ENCODE measurements at places on chromosomes 11 and 22.

DNA sequence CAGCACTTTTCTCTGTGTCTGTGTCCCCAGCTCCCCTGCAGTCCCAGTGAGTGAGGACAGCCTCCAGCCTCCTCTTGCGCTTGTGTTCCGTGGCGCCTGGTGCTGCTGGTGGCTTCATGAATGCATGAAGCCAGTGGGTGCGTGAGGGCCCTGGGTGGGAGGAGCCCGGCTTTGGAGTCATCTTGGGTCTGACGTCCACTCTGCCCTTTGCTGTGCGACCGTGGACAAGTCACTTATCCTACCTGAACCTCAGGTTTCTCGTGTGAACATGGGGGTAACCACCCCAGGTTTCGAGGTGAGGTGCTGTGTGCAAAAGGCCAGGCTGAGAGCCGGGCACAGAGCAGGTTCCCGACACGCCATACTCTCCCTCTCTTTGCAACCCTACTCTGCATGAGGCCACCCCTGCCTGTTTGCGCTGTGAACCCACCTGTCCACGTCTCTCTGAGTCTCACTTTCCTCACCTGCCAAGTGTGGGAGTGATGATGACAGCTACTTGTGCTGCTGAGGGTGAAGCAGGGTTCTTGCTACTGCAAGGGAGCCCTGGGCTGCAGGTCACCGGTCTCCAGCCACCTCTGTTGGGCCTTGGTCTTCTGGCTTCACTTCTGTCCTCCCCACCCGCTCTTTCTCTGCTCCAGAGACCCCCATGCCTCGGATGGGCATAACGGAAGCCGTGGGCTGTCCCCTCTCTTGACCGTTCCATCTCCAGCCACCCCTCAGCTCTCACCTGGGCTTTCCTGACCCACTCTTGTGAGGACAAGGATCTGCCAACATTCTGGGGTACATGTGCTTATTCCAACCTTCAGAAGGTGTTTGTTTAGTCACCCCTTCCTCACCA is 537.6 kb downstream of the TBC1D22A start:
- no peak for DNase-seq

DNA sequence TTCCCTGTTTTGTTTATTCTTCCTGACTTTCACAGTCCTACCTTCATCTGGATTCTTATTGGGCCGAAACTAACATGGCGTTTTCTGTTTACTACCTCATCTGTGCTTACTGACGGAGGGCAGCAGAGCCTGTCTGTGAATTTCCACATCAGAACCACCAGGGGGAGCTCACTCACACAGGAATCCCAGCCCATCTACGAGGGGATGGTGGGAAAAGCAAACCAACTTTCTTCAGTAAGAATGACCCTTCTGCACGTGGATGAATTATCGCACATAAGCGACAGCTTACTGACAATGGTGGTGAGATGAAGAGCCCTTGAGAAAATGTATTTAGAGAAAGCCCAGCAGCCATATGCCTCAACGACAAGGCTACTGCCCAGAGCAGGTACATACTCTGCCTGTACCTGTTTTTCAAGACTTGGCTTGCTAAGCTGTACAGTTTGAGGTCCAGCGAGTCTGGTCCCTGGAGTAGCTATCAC is 42.5 kb downstream of the LARGE2 start:
- DNase-seq, result peak; percentile 76

DNA sequence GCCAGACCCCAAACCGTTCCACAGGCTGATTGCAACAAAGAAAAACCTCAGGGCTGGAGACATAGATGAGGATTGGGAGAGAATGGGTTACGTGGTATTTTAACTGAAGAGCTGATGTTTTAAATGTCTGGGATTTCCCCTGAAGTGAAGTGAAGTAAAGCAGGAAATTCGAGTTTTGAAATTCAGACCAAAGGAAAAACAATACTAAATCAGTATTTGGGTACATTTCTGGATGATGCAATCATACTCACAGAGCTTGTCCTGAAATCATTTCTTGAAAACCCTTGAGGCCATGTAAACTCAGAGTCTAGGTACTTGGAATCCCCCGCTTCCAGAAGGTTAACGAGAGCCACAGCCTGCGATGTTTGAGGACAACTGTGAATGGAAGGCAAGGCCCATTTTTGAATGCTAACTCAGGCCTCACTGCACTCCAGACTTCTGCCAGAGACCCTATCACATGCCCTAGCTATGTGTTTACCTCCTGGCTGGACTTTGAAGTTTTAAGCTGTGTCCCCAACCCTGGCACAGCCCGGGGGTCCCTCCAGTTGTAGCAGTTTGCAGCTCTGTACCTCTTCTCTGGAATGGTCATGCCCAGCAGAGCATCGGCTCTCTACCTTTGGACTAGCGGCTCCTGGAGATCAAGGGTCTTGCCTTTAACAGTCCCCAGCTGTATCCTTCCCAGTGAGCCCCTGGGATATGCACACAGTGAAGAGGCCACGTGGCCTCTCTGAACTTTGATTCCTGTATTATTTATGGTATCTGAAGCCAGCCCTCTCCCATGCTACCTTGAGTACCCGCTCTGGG is 5.4 kb upstream of the FTH1 start:
- peak; percentile 66 for DNase-seq

DNA sequence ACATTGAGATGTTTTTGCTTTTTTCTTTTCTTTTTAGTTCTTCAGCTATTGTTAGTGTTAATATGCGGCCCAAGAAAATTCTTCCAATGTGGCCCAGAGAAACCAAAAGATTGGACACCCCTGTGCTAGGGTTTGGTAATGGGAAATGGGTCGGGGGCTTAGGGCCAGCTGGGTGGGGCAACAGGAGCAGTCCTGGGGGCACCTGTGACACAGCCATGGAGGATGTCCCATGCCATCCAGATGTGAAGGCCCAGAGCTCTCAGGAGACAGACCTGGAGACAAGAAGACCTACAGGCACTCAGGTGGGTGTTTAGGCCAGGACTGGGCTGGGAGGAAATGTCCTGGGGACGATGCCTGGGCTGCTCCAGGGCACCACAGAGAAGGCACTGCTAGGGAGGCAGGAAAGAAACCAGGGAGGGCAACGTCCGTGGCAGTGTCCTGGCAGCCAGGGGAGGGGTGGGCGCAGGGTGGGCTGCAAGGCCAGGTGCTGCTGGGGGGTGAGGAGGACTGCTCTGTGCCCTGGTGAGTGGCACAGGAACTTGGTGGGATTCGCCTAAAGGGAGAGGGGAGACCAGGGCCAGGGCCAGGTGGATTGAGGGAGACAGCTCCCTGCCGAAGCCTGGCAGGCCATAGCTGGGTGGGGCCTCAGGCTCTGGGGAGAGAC is 21.4 kb downstream of the RELT start:
- no peak for DNase-seq

- DNase-seq, result no peak
Observed at GRCh38 chr11:118152552-118153471, at the start of gene SCN4B. Gene SCN4B, minus strand, starts transcription at chr11:118152823. Its CDS starts 150 bp downstream, at chr11:118152673.

DNA sequence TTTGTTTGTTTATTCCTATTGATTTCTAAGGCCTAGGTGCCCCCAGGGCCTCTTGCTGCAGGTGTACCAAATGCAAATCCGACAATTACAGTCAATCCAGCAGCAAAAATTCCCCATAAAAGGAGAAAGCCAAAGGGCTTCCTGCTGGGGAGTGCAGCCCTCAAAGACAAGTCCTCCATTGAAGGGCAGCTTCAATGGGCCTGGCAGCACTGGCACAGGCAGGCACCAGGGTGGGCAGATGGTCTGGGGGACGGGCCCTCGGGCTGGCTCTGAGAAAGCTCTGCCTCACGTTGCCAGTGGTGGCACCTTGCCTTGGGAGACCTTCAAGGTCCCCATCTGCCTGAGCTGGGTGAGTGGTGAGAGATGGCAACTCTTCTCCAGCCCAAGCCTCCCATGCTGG is 128.0 kb downstream of the DSCAML1 start:
- DNase-seq, result no peak

GRCh38 chr22:21697880-21698279 is 32.1 kb downstream of the PPIL2 start:
- no peak for DNase-seq

DNA sequence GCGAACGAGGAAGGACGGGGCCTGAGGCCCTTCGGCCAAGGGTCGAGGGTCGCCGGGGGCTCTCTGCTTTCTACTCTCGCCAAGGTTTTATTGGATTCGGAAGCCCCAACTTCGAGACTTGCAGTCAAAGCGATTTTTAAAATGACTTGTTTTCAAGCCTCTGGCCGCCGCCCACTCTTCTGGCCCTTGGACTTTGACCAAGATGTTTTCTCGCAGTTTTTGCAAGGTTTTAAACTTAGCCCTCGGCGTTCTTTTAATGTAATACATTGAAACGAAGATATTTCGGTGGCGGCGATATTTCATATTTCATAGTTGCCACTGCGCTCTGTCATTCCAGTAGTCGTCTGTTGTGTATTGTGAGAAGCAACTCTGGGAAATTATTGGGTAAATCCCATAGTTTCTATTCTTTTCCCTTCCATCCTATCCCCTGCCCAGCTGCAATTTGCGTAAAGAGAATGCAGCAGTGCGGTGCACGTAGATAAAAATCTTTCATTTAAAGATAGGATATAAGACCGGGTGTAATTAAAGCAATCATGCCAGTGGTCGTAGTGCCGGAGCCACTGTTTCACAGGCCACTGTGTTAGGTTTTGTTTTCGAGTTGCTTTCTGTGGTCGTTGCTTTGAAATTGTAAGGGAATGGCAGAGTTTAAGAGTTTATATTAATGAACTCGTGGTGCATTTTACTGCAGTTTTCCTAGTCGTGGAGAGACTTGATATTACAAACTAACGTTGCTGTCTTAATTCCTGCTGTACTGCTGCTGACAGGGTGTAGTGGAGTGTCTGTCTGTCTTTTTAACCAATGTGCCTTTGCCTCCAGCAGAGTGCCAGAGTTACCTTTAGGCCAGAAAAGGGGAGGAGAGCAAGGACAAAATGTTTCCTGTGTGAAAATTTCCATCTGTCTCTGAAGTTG is 702 bp downstream of the BIRC2 start:
- peak; percentile 44 for DNase-seq

GRCh38 chr22:39381930-39382329 is 17.6 kb upstream of the TAB1 start:
- DNase-seq, result no peak

DNA sequence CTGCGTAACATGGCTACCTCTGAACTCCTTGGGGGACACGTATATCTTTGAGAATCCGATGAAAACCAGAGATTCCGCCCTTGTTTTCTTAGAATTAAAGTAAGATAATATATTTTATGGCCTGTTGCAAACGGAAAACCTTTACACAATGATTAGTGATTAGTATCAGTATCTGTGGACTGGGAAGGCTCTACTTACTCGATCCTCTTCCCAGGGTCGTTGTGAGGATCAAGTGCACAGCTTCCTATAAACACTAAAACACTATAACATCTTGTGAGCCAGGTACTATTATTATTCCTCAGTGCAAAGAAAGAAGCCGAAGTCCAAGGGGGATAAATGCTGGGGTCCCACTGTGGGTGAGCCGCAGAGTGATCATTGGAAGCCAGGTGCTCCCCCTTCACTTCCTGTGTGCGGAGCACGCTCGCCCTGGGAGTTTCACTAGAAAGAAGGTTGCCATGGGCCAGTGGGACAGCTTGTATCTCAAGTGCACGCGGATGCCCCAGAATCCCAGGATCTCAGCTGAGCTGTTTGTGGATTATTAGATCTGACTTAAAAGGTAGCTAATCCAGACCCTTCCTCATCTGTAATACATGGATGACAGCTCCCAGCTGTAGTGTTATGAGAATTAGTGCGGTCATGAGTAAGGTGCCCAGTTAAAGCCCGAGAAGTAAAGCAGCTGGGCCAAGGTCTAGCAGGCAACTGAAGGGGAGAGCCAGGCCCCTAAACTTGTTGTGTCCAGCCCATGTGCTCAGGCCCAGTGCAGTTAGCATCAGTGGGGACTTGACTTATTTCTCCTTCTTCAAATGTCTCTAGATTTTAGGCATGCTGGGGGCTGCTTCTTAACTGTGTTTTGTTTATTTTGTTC is 839 bp downstream of the CBY1 start:
- peak; percentile 69 for DNase-seq

DNA sequence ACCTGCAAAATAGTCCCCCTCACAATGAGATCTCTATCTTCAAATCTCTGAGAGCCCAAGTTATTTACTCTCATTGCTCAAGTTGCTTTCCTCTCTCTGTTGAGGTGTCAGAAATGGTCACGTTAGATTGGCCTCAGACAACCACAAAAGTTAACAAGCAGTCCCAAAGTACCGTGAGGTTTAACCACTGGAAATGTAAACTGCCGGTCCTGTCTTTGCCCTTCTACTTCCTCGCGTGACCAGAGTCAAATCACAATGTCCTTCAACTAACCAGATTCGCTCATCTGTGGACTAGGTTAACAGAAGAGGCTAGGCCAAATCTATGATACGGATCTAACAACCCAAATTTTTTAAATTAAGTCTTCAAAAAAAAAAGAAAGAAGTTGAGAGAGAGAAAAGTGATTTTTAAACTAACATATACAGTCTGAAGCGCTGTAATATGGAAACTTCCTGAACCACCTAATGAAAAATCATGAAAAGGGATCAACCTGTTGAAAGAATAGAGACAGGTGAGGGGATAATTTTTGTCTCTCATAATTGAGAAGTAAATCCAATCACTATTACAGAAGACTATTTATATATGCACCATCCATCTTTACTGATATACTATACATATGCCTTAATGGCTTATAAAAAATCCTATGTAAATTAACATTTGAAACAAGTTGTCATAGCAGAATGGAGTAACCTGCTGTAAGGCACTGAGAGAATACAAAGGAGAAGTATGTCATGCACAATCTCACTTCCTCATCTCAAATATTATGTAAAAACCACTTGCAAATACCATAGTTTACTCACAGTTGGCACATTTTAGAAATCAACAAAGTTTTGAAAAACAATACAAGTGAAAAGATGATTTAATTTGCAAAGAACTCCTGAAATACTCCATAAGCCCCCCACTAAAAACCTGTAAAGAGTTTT is 3.3 kb upstream of the JAML start:
- DNase-seq, result peak; percentile 84

DNA sequence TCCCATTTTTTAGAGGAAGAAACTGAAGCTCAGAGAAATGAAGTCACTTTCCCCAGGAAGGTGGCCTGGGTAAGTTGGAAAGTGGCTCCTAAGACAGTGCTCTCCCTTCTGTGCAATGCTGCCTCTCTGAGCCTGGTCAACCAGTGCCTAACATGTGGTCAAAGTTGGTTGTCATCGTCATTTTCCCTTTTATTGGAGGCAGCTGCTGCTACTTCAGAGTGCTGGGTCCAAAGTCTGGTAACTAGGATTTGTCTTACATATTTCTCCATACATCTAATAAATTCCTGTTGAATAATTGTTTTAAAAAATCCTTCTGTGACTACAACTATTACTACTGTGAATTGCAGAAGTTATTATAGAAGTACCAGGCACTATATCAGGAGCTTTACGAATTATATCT is 48.1 kb downstream of the TECTA start:
- DNase-seq, result no peak

DNA sequence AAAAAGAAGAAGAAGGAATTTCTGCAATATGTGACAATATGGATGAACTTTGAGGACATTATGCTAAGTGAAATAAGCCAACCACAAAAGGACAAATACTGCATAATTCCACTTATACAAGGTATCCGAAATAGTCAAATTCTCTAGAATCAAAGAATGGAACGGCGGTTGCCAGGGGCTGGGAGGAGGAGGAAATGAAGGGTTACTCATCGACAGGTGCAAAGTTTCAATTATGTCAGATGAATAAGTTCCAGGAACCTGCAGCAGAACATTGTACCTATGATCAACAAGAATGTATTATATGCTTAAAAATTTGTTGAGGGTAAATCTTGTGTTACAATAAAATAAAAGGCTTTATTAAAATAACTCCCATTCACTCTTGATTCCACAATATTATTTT is 49.0 kb downstream of the SC5D start:
- DNase-seq, result peak; percentile 43

GRCh38 chr11:27545946-27546345 is 39.4 kb upstream of the LIN7C start:
- DNase-seq, result no peak
